ENCODE measurements at places on chromosomes 16 and 17.

- DNase-seq = no peak
Observed at GRCh38 chr16:9913604-9914326, 268.5 kb downstream of the GRIN2A start.

GRCh38 chr17:5511401-5512225, 25.2 kb downstream of the MIS12 start:
- DNase-seq = no peak

GRCh38 chr17:60695960-60696359, 18.3 kb downstream of the BCAS3 start:
- DNase-seq = no peak

GRCh38 chr16:48067388-48067787, 88.4 kb downstream of the ABCC12 start:
- DNase-seq = no peak

GRCh38 chr16:68300734-68301459, 9.8 kb downstream of the SLC7A6OS start:
- no peak for DNase-seq

DNA sequence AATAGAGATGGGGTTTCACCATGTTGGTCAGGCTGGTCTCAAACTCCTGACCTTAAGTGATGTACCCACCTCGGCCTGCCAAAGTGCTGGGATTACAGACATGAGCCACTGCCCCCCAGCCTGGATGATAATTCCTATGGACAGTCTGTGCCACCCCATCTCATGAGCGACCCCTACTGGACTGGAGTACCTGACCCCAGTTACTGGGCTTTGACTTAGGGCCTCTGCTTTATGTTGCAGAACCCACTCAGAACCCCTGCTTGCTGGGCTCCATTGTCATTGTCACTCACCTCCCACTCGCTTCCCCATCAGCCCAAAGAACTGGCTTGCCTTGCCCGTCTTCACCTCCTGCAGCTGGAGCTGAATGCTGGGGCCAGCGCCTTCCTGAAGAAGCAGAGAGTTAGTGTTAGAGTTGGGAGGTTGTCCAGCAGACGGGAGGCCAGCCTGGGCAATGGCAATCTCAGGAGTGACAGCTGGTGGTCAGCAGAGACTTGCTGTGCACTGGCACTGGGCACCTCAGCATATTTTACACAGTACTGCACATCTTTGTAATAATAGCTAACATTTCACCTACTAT, 4.0 kb downstream of the TAC4 start:
- peak; percentile 55 for DNase-seq

DNA sequence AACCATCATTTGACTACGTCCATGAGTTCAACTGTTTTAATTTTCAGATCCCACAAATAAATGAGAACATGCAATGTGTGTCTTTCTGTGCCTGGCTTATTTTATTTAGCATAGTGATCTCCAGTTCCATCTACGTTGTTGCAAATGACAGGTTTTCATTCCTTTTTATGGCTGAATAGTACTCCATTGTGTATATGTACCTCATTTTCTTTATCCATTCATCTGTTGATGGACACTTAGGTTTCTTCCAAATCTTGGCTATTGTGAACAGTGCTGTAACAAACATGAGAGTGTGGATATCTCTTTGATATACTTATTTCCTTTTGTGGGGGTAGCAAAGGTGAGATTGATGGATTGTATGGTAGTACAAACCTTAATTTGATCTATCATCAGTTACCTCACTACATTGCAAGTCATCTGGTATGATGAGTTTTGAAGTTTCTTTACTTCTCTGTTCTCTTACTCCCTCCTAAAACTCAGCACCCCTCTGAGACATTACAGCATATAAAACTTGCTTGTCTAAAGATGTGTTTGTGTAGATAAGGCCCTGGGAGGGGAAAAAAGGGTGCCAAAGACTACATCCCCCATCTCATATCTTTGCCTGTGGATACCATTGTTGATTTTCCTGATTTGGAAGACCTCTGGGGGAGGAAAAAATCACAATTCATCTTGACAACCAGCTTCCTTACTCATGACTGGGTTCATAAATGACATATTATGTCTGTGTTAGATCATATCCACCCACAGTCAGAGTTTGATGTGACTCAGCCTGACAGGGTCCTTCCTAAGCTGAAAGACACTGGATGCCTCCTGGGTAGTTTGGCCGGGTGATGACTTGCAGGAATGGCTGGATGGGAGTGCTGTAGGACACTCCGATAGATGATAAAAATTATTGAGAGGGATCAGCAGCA, 47.6 kb downstream of the ABCA9 start:
- no peak for DNase-seq

- DNase-seq = peak; percentile 40
Observed at GRCh38 chr16:1330260-1330914, 3.1 kb upstream of the BAIAP3 start.

GRCh38 chr17:71251951-71252350, 868.9 kb upstream of the SOX9 start:
- no peak for DNase-seq

DNA sequence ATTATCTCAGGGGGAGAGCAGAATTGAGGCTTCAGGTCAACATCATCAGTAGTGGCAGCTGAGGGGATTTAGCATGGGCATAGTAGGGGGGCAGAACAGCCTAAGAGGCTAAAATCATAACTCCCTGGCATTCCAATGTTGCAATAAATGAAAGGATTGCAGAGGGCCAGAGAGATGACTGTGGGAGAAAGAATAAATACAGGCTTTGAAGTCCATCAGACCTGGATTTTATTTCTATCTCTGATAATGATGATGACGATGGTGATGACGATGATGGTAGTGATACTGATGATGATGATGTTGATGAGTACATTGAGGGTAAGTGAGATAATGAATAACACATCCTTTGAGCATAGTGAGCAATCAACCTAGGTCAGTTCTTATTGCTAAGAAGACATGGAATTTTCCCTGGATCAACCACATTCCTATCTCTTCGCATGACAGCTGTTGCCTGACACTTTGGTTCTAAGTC, 107.4 kb upstream of the CDH11 start:
- DNase-seq = no peak

GRCh38 chr17:38571833-38572668, 33.7 kb downstream of the SRCIN1 start:
- no peak for DNase-seq

All from hematopoietic multipotent progenitor cell treated with erythropoietin and hydrocortisone succinate and interleukin-3 and kit ligand, for 15 days (in vitro differentiated cells).